ENCODE measurements at places on chromosomes 5 and 9.

GRCh38 chr5:153792305-153792704 lies 246.4 kb downstream of the FAM114A2 start:
- no peak for DNase-seq

- DNase-seq: no peak
These were observed 63.9 kb downstream of the CETN3 start for GRCh38 chr5:90345684-90346083.

DNA sequence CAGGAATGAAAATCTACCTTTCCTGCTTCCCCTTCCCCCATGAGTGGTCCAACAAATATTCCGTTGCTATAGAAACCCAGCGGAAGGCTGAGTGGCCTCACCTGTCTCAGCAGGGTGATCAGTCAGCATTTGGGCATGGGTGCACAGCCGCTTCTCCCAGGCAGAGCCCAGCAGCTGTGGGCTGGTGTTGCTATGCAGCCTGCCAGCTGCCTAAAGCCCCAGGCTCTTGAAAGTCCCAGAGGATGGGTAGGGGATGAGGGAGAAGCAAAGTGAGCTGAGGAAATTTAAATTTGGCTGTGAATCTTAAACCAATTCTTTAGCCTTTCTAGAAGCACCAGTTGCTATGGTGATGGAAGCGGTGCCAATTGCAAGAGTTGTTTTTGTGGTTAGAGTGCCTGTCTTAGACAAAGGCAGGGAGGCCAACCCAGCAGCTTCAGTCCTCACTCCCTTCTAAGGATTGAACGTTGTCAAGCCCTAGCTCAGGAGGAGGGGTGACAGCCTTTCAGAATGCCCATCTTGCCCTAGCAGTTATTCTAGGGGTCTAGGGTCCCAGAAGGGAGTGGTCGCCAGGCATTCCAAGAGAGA lies 151.5 kb upstream of the PITX1 start:
- no peak for DNase-seq

DNA sequence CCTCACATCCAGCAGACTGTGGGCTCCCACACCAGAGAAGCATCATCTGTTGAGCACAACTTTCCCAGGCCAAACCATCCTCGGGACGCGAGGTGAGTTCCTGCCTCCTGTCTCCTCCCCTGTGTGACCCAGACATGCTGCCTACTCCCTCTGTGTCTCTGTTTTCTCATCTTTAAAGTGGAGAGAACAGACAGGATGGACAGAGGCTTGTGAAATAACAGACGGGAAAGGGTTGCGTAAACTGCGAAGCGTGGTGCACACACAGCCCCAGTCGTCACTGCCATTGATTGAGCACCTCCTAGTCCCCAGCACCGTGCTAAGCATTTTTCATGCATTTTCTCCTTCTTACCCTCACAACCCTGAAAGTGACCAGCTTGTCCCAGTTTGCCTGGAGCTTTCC lies 52.1 kb upstream of the LMX1B start:
- no peak for DNase-seq

DNA sequence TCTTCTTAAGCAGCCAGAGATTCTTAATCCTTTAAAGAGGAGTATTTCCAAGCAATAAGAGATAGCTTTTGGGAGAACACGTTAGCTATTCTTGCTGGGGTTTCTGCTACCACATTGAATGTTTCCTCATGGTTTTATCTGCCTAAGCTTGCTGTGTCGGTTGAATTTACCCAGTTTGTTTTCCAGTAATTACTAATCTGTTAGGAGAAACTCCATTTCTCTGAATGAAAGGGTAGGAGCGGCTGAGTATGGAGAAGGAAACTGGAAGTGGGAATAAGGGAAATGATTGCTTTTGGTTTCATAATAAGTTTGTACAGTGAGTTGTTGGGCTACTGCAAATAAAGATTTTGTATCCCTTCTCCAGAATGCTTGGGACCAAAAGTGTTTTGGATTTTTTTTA lies 1.2 kb downstream of the JAK2 start:
- peak; percentile 13 for DNase-seq

GRCh38 chr9:126009047-126009446 lies 261.9 kb downstream of the PBX3 start:
- DNase-seq: peak; percentile 3

All from ACHN (cell line).